Anterior cingulate cortex (tissue), 58 donors: ENCODE measurements at places on chromosomes 1 and 21.

- DNase-seq = no peak
Measured at GRCh38 chr1:22143065-22144033, at the start of gene WNT4. TSS of gene WNT4 (minus strand) at chr1:22143097. CDS start at chr1:22142922, 175 bp downstream.

DNA sequence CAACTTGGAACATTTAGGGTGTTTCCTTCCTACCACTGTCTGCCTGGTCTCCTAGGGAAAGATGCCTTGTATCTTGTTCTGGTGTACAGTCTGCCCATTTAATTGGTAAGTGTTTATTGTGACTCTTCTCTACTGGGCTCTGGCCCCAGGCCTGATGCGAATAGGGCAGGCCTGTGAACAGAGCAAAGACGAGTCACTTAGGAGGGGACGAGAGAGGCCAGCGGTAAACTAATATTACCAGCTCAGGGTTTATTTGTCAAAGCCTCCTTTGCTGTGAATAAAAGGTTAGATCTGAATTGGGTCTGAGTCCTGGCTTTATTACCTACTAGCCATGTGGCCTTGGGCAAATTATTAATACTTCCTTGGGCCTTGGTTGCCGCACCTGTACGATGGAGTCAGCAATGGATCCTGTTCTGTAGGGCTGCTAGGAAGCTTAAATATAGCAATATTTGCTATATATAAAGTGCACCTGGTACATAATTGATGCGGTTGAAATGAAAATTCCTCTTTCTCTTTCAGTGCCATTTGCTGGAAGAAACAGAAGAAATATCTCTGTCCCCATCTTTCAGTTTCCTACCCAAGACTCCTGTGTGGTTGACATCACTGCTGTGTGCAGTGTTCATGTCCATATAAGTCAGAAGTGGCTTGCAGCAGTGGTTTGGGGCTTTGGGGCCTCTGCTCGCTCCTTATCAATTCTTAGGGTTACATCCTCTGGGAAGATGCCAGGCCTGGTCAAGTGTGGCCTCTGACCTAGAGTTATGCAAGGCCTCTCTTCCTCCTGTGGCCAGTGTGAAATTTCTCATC is 32.4 kb downstream of the MAPKAPK2 start:
- no peak for DNase-seq

DNA sequence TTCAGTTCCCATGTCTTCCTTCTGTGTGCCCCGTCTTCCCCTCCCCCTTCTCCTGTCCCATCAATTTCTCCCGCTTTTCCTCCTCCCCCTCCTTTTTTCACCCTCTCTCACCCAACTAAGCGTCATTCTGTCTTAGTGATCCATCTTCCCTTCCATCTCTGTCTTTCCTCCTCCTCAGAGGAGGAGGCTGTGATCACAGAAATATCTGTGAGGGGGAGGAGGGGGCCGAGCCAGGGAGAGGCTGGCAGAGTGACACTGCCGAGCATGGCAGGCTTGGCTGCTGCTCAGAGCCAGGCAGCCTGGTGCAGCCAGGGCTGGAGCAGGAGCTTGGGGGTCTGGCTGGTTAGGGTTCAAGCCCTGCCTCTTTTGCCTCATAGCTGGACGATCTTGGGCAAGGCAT is 7.6 kb downstream of the HTR6 start:
- DNase-seq = no peak

GRCh38 chr1:150152182-150152536 is 2.4 kb downstream of the PLEKHO1 start:
- no peak for DNase-seq

DNA sequence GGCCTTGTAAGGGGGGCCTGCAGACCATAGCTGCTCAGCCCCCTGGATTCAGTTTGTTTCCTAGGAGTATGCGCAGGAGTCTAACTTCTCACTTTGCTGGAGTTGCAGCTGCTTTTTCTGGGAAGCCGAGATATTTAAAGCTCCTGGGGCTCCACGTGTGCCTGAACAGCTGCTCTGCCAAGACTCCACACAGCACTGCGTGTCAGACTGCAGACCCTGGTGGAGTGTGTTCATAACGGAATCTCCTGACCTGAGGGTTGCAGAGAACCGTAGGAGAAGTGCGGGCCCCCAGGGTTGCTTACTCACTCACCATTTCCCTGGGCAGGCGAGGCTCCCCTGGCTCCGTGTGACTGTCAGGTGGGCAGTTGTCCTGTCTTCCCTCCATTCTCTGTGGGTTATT is 474.3 kb upstream of the TMPRSS15 start:
- DNase-seq = no peak

DNA sequence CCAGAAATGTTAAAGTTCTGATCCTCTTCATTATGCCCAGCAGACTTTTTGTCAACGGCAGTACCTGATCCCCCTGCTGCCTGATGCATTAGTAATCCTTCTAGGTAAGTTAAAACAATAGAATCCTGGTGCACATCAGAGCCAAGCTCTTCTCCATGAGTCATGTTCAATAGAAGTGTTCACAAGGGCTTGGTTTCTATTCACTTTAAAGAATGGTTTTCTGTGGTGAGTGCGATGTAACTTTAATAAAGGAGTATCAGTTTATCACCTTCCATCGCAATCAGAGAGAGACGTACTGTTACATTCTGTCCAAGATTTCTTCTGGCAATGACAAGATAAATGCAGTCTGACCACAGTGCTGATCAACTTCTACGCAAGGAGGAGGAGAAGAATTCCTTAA is 96.8 kb downstream of the NRIP1 start:
- no peak for DNase-seq

GRCh38 chr21:24988941-24989340 is 618.3 kb downstream of the MRPL39 start:
- DNase-seq = no peak

DNA sequence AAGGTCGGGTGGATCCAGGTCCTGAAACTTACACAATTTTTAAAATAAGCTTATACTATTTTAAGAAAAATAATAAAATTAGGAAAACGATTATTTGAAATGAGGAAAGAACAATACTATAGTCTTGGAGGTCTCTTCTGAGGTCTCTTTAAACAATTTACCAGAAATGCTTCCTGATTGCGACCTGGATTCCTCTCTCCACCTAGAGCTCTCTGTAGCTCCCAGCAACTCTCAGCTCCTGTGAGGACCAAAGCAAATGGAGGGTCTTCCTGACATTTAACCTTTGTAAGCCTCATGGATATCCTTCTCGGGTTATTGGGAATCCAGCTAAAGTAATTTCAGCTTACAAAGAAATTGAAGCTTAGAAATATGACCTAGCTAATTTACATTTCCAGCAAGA is 886 bp downstream of the BTBD8 start:
- DNase-seq = no peak

GRCh38 chr1:116853680-116854402 is 55.9 kb upstream of the PTGFRN start:
- DNase-seq = no peak

GRCh38 chr21:37711286-37711829 is 204.9 kb downstream of the KCNJ6 start:
- DNase-seq = no peak

GRCh38 chr21:43853851-43854772 is 10.9 kb upstream of the AGPAT3 start:
- DNase-seq = no peak

DNA sequence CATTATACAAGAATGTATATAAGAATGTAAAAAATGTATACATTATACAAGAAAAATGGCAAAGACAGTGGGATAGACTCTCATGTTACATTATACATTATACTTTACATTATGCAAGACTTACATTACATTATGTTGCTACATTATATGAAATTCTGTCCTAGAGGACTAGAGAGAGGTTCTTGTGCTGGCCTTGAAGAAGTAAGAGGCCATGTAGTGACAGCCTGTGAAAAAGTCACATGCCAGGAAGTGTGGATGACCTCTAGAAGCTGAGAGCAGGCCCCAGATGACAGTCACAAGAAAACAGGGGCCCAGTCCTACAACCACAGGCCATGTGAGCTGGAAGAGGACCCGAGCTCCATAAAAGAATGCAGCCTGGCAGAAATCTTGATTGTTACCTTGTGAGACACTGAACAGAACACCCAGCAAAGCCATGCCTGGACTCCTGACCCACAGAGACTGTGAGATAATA is 30.5 kb upstream of the AHCYL1 start:
- DNase-seq = no peak

DNA sequence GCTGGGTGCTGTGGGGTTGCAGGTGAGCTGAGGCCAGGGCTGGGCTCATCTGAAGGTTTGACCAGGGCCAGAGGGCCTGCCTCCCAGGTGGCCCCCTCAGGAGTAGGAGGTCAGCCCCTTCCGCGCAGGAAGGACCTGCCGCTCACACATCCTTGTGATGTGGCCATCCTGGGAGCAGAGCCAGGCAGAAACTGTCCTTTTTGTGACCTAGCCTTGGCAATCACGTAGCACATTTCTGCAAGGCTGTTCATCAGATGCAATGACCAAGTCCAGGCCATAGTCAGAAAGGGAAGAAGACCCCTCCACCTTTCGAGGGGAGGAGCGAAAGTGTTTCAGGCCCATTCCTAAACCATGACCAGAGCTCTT is 55.5 kb upstream of the TRAPPC10 start:
- no peak for DNase-seq

GRCh38 chr1:41540886-41541591 is 56.6 kb upstream of the EDN2 start:
- no peak for DNase-seq

- no peak for DNase-seq
Measured at GRCh38 chr1:24986372-24986965, 56.4 kb upstream of the RUNX3 start.

GRCh38 chr1:177307771-177308170 is 137.0 kb downstream of the BRINP2 start:
- DNase-seq = no peak

- no peak for DNase-seq
Measured at GRCh38 chr1:178945763-178946266, 74.9 kb upstream of the ANGPTL1 start.

DNA sequence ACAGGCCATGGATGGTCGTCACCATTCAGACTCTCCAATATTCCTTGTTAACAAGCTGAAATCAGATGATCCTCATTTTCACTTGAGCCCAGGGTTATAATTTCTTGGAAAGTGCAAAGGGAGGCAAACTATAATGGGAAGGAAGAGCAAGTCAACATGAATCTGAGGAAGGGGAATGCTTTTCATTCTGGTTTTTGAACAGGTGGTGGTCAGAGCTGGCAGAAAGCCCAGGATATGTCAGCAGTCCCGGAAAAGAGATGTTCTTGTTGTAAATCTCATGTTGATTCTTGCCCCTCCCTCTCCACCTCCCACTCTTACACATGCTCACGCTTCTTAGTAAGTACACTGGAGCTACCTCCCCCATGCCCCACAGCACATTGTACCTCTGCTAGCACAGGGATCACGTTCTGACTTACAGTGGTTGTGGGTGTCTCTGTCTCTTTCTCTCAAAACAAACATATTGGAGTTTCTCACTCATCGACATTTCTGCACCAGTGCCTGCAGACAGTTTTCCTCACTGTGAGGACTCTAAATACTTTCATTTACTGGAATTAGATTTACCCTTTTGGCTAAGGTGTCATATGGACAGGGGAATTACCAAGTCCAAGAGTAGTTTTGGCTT is 77.6 kb downstream of the XCL2 start:
- no peak for DNase-seq

- peak; percentile 45 for DNase-seq
Measured at GRCh38 chr1:48610628-48611542, 138.9 kb upstream of the SPATA6 start.

GRCh38 chr1:41913014-41913413 is 5.7 kb downstream of the HIVEP3 start:
- DNase-seq = no peak

GRCh38 chr1:71222668-71223067 is 141.8 kb upstream of the ZRANB2 start:
- no peak for DNase-seq

DNA sequence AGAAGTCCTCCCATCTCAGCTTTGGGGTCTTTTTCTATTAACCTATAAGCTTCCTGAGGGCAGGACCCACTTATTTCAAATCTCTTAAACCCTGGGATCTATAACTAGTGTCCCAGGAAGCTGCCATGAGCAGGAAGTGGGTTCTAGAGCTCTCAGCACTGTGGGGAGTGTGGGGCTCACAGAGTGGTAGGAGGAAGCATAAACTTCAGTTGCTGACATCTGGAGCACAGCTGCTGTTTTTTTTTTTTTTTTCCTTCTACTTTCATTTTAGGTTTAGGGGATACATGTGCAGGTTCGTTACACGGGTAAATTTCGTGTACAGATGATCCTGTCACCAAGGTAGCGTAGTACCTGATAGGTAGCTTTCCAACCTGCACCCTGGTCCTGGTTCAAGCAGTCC is 59.3 kb downstream of the AK4 start:
- no peak for DNase-seq

GRCh38 chr21:43716376-43717165 is 2.4 kb upstream of the PDXK start:
- no peak for DNase-seq

DNA sequence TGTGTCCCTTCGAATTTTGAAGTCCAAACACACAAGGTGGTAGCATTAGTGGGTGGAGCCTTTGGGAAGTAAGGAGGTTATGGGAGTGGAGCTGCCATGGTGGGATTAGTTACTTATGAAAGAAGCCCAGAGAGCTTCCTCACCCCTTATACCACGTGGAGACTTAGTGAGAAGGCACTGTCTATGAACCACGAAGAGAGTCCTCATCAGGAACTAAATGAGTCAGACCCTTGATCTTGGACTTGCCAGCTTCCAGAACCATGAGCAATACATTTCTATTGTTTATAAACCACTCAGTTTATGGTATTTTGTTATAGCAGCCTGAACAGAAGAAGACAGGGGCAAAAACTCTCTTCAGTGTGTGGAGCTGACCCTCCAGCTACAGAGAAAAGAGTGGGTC is 259.3 kb upstream of the AJAP1 start:
- no peak for DNase-seq

GRCh38 chr21:27196651-27197050 is 229.8 kb upstream of the ADAMTS5 start:
- no peak for DNase-seq

DNA sequence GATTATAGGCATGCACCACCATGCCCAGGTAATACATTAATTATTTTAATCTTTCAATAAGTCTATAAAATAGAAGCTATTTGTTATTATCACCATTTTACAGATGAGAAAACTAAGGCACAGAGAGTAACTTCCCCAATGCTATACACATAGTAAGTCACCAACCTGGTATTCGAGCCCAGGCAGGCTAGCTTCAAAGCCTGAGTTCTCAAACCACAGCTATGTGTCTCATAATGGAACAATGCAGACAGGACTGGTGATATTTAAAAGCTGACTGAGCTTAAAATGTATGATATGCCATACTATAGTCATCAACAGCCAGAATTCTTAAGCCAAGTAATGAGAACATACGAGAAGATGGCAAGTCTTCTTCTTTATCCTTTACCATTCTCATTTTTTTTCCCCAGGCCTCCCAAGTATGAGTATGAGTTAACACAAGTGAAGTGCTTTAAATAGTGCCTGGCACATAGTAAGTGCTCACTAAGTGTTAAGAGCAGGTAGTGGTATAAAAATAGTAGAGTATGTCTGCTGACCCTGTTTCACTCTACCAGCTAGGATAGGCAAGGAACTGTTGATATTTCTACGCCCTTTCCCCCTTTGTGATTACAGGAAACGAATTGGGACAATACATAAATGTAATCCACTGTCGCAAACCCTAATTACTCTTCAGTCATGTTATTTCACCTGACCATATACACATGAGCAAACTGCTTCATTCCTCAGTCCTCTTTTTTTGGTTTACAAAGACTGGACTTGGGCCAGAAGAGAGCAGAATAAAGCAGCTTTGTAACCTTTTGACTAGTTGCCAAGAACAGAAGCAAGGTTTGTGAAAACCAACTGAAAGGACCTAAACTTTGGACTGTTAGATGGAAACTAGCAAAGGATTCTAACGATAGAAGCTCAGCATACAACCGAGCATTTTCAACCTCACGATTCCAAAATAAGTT is 9.5 kb downstream of the EYA3 start:
- no peak for DNase-seq

GRCh38 chr1:225347123-225347683 is 80.6 kb downstream of the LBR start:
- DNase-seq = no peak

GRCh38 chr1:86773341-86774288 is 69.2 kb downstream of the SH3GLB1 start:
- DNase-seq = no peak
